ENCODE measurements at places on chromosomes 4 and X. TPM values are rescaled to one million over a fixed set of nuclear protein-coding genes. Genes with fewer than 3 reads are reported as not detected.

DNA sequence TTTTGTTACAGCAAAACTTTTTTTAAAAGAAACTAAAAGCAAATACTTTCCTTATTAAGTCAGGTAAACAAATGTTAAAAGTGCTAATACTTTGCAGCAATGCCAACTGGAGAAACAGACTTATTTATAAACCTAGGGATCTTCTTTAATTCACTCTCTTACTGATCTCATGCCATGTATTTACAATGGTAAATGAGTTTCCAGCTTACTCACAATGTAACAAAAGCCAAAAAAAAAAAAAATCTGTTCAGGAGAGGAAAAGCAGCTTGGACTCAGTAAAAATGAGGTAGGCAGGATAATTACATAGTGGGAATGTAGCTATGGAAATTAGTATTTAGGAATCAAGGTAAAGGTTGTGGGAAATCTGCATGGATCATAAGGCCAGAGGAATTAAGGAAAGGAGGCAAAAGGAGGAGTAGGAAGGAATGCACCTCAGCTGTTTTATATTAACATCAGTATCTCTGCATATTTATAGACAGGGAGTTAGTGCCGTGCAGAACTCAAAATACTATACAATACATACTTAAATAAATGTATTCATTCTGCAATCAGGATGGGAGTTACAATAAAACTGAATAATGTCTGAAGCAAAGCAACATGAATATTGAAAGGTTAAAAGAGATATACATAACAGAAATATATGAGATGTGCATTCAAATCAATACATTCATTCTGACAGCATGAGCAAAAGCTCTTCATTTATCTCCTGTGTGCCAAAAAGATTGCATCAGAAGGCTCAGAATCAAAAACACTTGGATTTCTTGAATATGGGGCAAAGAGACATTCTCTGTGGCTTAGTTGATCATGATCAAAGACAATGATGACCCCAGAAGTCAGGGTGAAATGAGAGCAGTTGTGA lies 57.9 kb upstream of the ETNPPL start:
- DNase-seq = no peak

GRCh38 chr4:33628296-33628695 lies 2616.0 kb downstream of the ARAP2 start:
- DNase-seq = peak; percentile 2

DNA sequence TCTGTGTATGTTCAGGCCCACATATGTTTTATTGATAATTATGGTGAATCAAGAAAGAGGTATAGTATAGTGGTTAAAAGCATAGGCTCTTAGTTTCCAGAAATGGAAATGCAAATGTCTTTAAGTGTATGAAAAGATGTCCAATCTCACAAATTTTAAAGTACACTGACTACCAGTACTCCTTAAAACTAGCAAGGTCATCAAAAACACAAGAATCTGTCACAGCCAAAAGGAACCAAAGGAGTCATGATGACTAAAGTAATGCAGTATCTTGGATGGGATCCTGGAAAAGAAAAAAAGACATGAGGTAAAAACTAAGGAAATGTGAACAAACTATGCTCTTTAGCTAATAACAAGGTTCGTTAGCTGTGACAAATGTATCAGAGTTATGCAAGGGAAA lies 661 bp upstream of the RBM41 start:
- no peak for DNase-seq

DNA sequence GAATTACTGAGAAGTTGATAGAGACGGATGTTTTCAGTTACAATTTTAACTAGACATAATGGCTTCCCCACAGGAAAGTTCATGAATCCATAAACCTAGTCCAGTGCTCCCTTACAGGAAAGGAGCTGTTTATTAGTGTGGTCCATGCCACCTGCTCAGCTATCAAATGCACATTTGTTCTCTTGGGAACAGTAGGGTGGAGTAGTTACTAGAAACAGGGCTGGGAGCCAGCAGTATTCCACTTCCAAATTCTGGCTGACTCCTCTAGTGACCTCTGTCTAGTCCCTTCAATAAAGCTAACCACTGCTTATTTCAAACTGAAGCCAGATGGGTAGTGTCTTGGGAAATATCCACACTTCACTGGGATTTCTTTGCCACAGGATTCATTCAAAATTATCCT lies 88.4 kb upstream of the TLL1 start:
- DNase-seq = no peak

DNA sequence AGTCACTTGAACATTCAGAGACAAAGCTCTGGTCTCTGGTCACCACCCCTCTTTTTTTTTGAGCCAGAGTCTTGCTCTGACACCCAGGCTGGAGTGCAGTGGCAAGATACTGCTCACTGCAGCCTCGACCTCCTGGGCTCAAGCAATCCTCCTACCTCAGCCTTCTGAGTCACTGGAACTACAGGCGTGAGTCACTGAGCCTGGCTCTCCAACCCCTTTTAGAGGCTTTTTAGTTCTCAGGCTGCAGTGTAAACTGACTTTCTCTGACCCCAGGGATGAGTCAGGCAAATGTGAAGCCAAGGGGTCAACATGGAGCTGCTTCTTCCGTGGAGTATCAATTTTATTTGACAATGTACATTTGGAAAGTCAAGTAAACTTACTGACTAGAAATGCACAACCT lies 229.2 kb downstream of the PTTG2 start:
- peak; percentile 65 for DNase-seq

DNA sequence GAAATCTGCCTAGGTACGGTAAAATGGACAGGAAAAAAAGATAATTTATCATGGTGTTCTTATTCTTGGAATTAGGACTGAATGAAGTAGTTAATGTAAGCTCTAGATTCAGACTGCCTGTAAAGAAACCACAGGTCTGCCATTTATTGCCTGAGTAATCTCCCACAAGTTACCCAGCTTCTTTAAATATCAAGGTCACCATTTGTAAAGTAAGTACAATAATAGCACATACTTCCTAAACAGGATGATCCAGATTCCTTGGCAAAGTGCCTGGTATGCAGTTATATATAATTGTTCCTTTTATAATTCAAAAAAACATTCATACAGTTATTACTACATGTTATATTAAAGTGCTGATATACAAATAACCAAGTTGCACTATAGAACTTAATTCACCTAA lies 368.6 kb downstream of the HNRNPD start:
- DNase-seq = no peak

DNA sequence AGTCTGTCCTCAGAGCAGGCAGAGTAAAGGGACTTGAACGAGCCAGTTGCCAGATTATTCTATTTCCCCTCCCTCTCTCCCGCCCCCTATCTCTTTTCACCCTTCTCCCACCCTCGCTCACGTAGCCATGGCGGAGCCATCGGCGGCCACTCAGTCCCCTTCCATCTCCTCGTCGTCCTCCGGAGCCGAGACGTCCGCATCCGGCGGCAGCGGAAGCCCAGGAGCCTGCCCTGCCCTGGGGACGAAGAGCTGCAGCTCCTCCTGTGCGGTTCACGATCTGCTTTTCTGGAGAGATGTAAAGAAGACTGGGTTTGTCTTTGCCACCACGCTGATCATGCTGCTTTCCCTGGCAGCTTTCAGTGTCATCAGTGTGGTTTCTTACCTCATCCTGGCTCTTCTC lies 106.2 kb upstream of the SMAD1 start:
- no peak for DNase-seq

DNA sequence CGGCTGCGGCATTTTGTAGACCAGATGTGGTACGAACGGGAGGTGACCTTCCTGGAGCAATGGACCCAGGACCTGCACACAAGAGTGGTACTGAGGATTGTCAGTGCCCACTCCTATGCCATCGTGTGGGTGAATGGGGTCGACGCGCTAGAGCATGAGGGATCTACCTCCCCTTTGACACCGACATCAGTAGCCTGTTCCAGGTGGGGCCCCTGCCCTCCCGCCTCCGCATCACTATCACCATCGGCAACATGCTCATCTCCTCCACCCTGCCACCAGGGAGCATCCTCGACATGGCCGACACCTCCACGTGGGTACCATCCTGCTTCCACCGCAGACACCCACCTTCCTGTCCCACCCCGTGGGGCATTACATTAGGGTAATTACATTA lies 46.2 kb downstream of the SMARCA5 start:
- DNase-seq = peak; percentile 3

GRCh38 chr4:81919223-81919622 lies 447.5 kb upstream of the RASGEF1B start:
- DNase-seq = peak; percentile 51

DNA sequence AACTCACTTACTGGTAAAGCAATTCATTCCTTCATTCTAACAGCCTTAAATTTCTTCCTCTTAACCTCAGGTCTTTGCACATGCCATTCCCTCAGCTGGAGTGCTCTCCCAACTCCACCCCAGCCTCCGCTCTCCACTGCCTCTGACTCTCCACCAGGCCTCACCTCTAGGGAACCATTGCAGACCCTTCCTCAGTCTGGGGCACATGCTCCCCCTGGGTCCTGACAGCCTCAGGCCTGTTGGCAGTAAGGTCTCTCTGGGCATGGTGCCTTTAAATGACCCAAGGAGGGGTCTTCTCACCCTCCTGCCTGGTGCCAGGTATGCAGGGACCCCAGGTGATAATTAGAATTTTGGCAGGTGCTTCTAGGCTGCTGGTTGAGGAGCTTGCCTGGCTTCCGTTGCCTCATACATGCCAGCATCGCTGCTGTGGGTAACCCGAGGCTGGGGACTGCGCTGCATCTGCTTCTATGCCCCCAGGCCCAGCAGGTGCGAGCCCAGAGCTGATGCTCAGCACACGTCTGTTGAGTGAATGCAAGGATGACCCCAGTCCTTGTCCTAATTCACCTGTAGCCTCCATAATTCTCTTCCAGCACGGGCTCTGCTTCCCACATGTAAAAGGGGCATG lies 27.5 kb upstream of the GPR78 start:
- no peak for DNase-seq

DNA sequence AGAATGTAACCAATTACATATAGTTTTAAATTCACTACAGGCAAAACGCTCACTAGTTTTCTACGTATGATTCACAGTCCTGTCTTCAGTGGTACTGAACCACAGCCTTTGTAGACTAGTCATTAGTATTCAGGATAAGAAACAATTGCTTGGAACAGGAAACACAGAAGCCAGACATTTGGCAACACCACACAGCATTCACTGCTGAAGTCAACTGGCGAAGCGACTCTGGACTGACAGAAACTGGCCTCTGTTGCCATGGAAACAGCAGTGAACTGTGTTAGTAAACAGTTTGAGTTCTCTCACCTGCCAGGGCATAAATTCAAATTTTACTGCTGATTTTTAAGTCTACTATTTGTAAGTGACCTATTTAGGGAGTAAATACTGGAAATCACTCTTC lies 57.6 kb downstream of the MAPK10 start:
- peak; percentile 92 for DNase-seq

- no peak for DNase-seq
Observed at GRCh38 chrX:22134681-22135080, 102.6 kb downstream of the PHEX start.

The SEC24B gene
- 26.0 TPM for total RNA-seq

The DCAF8L2 gene
- total RNA-seq = not detected

The CSAG3 gene
- total RNA-seq = not detected

The PCSK1N gene
- total RNA-seq = 8.5 TPM

The CXCL13 gene
- total RNA-seq = not detected

Measured in cardiac muscle cell (in vitro differentiated cells and primary cell).